Endodermal cell (in vitro differentiated cells): ENCODE measurements at places on chromosomes 2 and 18.
A peak's percentile ranks its signal among the peaks of the same experiment; 100 is the strongest.

DNA sequence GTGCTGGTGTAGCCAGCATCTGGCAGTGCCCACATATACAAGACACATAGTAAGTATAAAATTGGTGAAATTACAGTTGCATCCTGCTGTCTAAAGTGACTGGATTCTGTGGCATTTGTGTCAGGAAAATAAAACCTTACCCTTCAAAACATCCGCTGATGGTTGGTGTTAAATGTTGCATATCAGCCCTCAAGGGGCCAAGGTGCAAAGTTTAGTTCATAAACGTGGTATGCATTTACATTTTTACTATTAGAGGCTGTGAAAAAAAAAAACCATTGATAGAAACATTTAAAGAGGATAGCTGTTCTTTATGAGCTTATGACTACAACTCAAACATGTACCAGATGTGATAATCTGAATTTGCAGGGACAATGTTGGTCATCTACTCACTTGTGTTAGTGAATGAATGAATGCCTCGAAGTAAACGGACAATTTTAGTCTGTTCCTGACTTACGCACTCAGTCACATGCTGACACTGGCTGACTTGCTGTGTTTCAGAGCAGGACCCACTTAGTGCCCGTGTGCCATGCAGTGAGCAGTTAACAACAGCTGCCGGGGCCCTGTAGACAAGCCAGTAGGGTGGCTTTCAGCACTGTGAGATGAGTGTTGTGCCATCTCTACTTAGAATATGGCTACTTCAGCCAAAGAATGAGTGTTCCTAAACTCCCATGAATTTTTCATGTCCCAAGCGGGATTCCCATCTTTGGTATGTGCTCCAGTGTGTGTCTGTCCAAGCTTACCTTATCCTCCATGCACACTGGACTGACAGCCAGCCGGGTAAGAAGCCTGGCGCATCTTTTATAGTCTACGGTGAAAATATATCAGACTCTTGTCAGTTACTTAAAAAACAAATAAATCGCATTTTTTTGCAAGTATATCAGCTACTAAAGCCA lies 5.3 kb downstream of the ALKAL2 start:
- H3K4me1 ChIP-seq, result peaks cover 10% of the 10 kb centered on the region
- H3K27me3 ChIP-seq, result peaks cover 16% of the 10 kb centered on the region
- no peak overlapping the region for H3K27ac ChIP-seq
- DNase-seq, result no peak
- H3K4me3 ChIP-seq, result no peak overlapping the region
- peaks cover 34% of the 10 kb centered on the region for H3K36me3 ChIP-seq

- H3K36me3 ChIP-seq, result no peaks in the 10 kb centered on the region
- no peak overlapping the region for H3K4me3 ChIP-seq
- no peaks in the 10 kb centered on the region for H3K4me1 ChIP-seq
- H3K27ac ChIP-seq, result no peak overlapping the region
- H3K27me3 ChIP-seq, result no peaks in the 10 kb centered on the region
These were observed 103.1 kb downstream of the UPP2 start for GRCh38 chr2:158204741-158205165.

GRCh38 chr2:204161886-204162285 lies 225.3 kb downstream of the ICOS start:
- H3K27me3 ChIP-seq, result no peaks in the 10 kb centered on the region
- H3K4me3 ChIP-seq, result no peak overlapping the region
- DNase-seq, result no peak
- H3K36me3 ChIP-seq, result no peaks in the 10 kb centered on the region
- no peak overlapping the region for H3K27ac ChIP-seq

- H3K36me3 ChIP-seq, result no peaks in the 10 kb centered on the region
- peak overlapping the region; percentile 64 for H3K4me3 ChIP-seq
- H3K27me3 ChIP-seq, result no peaks in the 10 kb centered on the region
- H3K4me1 ChIP-seq, result peaks cover 27% of the 10 kb centered on the region
These were observed 516.7 kb downstream of the KCNJ3 start for GRCh38 chr2:155215037-155215707.

DNA sequence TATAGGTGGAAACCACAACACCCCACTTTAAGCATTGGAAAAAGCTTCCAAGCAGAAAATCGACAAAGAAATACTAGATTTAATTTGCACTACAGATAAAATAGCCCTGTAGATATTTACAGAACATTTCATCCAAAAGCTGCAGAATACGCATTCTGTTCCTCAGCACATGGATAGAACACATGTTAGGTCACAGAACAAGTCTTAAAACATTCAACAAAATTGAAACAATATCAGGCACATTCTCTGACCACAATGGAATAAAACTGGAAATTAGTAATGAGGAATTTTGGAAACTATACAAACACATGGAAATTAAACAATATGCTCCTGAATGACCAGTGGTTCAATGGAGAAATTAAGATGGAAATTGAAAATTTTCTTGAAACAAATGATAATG lies 27.8 kb upstream of the XDH start:
- no peak overlapping the region for H3K4me3 ChIP-seq
- H3K27ac ChIP-seq, result no peak overlapping the region
- no peaks in the 10 kb centered on the region for H3K36me3 ChIP-seq
- no peaks in the 10 kb centered on the region for H3K27me3 ChIP-seq
- no peak for DNase-seq
- H3K4me1 ChIP-seq, result no peaks in the 10 kb centered on the region

DNA sequence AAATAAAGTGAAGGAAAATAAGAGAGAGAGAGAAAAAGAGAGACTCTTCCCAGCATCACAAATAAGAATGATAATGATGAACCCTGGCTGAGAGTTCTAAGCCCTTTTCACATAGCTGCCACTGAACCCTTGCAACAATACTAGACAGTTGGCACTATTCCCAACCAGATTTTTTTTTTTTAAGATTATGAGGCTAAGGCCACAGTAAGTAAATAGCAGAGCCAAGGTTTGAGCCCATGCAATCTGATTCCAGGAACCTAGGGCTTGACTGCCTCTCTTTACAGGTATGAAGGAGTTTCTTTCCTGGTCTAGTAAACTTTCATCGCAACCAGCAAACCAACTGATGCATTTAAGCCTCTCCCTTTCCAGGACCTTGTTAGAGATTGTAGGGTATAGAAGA lies 424.6 kb downstream of the NCKAP5 start:
- peaks cover 4% of the 10 kb centered on the region for H3K4me1 ChIP-seq
- H3K36me3 ChIP-seq, result no peaks in the 10 kb centered on the region
- no peak overlapping the region for H3K4me3 ChIP-seq
- H3K27ac ChIP-seq, result no peak overlapping the region
- no peak for DNase-seq
- no peaks in the 10 kb centered on the region for H3K27me3 ChIP-seq

DNA sequence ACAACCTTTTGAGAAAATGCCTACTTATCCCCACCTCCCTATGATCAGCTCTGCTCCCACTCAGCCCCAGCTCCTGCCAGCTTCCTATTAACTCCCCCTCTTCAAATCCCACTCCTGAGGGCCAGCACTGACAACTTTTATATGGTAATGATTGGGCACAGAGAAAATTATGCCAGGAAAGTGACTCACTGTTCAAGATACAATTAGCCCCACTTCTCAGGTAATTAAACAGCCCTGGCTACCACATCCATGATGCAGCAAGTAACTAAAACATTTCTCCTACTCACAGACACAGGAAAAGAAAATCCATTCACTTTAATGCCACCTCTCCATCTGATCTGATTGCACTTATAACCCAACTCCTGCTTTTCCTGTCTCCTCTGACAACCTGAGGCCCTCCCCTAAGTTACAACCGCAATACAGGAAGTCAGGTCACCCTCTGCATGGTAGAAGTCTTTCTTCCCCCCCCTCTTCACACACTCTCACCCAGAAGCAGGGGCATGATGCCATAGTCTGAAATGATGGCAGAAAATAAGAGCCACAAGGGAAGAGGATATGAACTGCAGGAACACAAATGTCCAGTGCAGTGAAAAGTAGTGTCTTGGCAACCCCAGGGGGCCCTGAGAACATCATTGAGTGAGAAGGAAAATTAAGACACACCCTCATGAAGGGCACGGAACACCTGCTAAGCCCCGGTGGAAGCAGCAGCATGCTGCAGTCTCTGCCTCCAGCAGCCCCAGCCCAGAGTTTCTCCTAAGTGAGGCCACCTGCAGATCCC lies 54.4 kb downstream of the STK39 start:
- H3K27ac ChIP-seq, result no peak overlapping the region
- H3K4me3 ChIP-seq, result no peak overlapping the region
- DNase-seq, result peak; percentile 54
- no peaks in the 10 kb centered on the region for H3K4me1 ChIP-seq

DNA sequence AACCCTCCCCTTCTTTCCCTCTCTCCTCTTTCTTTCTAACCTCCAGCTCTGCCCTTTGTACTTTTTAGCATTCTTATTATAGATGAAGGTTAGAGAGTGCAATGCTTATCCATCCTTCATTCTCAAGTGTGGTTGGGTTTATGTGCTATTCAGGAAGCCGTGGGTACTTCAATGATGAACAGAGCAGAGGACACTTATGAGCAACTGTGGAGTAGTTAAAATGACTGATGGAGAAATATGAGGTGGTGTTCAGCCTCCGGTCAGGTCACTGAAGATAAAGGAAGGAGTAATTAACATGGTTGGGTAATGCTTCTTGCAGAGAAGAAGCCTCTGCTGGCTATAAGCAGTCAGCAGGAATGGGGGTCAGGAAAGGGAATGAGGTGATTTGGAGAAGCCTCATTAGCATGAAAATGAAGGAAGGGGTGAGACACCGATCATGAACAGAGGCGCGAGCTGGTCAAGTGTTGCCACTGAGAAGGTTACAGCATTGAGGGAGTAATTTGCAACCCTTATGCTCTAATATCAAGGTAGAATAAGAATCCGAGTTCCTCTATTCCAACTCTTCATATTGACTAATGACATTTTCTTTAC lies 174.7 kb downstream of the LPIN1 start:
- no peaks in the 10 kb centered on the region for H3K27me3 ChIP-seq
- H3K27ac ChIP-seq, result no peak overlapping the region
- no peaks in the 10 kb centered on the region for H3K36me3 ChIP-seq
- H3K4me3 ChIP-seq, result no peak overlapping the region
- DNase-seq, result no peak

DNA sequence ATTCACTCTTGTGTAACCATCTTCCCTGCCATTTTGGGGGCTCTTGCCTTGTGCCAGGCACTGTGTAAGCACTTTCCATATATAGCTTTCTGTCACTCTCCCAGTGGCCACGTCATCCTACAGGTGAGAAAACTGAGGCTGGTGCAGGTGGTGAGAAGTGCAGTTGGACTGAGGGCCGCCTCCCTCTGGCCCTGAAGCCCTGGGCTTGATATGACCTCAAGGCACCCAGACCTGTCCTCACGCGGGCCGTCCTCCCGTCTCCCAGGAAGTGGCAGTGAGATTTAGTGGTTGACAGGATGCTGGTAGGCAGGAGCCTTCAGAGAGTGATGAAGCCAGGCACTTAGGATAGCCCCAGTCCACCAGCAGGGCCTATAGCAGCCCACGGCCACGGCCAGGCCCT lies 30.5 kb downstream of the MAL start:
- peaks cover 6% of the 10 kb centered on the region for H3K27me3 ChIP-seq
- H3K27ac ChIP-seq, result no peak overlapping the region
- DNase-seq, result no peak
- no peaks in the 10 kb centered on the region for H3K36me3 ChIP-seq
- H3K4me1 ChIP-seq, result no peaks in the 10 kb centered on the region

DNA sequence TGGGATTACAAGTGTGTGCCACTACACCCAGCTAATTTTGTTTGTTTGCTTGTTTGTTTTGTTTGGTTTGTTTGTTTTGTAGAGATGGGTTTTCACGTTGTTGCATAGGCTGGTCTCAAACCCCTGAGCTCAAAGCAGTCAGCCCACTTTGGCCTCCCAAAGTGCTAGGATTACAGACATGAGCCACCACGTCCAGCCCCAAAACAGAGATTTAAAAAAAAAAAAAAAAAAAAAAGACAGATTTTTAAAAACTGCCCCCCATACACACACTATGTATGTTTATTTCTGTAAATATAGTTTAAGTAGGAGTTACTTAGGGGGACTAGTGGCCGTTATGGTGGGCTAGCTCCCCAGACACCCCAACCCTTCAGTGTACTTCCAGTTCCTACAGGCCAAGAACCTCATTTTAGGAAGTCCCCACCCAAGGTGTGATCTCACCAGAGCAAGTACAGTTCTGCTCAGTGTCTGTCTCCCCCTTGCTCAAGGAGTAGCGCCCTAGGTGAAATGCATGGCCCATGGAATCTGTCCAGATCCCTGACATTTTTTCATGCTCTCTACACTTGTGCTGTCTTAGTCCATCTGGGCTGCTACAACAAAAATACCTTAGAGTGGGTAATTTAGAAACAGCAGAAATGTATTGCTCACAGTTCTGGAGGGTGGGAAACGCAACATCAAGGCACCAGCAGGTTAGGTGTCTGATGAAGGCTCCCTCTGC lies 1.6 kb upstream of the TMBIM1 start:
- no peak for DNase-seq
- H3K36me3 ChIP-seq, result no peaks in the 10 kb centered on the region
- peaks cover 23% of the 10 kb centered on the region for H3K4me1 ChIP-seq
- no peak overlapping the region for H3K27ac ChIP-seq

- H3K36me3 ChIP-seq, result no peaks in the 10 kb centered on the region
These were observed 84.2 kb upstream of the ID2 start for GRCh38 chr2:8597559-8598225.

GRCh38 chr2:96427169-96427568 lies 78.0 kb downstream of the NEURL3 start:
- DNase-seq, result no peak
- no peaks in the 10 kb centered on the region for H3K36me3 ChIP-seq
- H3K4me1 ChIP-seq, result no peaks in the 10 kb centered on the region
- no peak overlapping the region for H3K27ac ChIP-seq

DNA sequence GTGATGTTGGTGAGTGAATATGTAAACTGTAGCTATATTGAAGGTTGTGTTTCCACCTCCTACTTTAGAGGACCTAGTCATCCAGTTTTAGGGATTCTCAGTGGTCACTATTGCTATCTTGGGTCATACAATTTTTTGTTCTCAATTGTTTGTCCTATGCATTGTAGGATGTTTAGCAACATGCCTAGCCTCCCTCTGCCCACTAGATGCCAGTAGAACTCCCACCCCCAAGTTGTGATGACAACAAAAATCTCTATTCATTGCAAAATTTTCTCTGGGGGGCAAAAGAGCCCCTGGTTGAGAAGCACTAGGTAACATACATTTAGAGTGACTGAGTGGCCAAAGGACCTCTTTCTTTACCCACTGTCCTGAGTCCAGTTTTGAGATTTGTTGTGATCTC lies 87.3 kb downstream of the LRRTM4 start:
- H3K36me3 ChIP-seq, result no peaks in the 10 kb centered on the region
- DNase-seq, result no peak
- H3K4me3 ChIP-seq, result no peak overlapping the region

- no peaks in the 10 kb centered on the region for H3K4me1 ChIP-seq
- H3K4me3 ChIP-seq, result no peak overlapping the region
- no peak for DNase-seq
- H3K36me3 ChIP-seq, result no peaks in the 10 kb centered on the region
- no peaks in the 10 kb centered on the region for H3K27me3 ChIP-seq
- no peak overlapping the region for H3K27ac ChIP-seq
These were observed 188.2 kb downstream of the CYP26B1 start for GRCh38 chr2:71959494-71959893.

DNA sequence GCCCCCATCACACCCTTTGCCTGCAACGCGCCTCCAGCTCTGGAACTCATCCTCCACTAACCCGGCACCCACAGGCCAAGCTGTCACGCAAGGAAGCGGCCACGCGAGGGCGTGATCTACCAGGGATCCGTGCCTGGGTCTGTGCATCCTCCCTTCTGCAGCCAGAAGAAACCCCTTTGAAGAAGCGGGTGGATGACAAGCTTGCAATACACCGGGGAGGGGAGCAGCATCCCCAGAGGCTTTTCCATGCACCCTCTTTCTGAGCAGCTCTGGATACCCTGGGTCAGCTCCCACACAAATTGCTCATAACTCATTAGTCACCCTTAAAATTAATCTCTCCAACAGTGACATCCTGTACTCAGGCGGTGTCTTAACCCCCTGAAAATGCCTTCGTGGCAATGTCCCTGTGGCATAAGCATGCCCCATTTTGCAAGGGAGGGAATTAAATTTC lies 47.6 kb downstream of the PDCL3 start:
- H3K27ac ChIP-seq, result no peak overlapping the region
- no peaks in the 10 kb centered on the region for H3K27me3 ChIP-seq
- DNase-seq, result peak; percentile 90
- no peaks in the 10 kb centered on the region for H3K4me1 ChIP-seq
